ENCODE measurements at places on chromosomes 6 and 20.

- no peak for DNase-seq
Observed at GRCh38 chr20:51125780-51126179, 102.9 kb upstream of the KCNG1 start.

- no peak for DNase-seq
Observed at GRCh38 chr6:166570929-166571713, 15.4 kb downstream of the RAMACL start.

DNA sequence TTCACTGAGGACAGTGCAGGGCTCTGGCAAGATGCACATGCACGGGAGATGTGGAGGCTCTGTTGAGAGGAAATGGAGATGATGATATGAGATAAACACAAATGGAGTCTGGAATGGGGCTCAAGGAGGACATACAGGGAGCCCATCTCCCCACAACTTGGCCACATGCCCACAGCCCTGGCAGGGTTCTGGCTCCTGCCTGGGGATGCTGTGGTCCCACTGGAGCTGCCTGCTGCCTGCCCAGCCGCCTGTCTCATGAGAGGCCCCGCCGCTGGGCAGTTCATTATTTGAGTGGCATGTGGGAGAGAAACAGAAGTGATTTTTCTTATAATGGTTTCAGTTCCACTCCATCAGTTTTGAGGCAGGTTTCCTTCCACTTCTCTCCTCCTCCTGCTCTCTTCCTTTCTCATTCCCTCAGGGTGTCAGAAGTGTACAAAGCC, 133.6 kb upstream of the TRAF3IP2 start:
- DNase-seq: no peak

GRCh38 chr6:88512951-88513350, 346.8 kb upstream of the CNR1 start:
- DNase-seq: no peak

DNA sequence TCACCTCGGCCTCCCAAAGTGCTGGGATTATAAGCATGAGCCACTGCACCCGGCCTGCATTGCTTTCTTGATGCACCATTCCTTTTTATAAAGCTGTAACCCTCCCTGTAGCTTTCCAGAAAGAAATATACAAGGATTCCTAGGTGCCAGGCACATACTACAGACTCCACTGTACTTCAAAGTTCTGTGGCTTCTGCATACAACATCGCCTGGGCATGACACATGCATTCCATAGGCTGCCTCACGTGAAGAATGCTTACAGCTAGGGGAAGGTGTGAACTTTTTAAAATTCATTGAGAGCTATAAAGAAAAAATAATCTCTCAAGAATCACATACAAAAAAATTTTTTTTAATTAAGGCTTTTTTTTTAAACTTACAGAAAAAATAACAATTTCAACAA, 50.2 kb downstream of the TRAM2 start:
- DNase-seq: no peak

- DNase-seq: no peak
Observed at GRCh38 chr20:46973766-46974165, 79.1 kb downstream of the EYA2 start.

DNA sequence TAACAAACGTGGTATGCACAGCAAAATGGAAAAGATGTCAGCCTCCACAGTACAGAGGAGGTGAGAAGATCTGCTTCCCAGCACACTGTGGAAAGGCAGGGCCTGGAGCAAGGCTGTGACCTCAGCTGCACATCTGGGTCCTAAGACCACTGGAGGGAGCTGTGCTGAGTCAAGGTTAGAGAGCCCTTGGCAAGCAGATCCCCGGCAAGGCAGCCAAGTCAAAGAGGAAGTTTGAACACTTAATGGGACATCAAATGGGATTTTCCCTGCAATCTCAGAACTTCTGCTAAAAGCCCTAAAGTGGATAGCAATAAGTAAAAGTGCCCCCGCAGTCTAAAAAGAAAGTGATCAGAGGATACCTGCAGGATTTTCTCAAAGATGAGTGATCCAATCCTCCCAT, 39.5 kb downstream of the UNC5CL start:
- DNase-seq: peak; percentile 74

DNA sequence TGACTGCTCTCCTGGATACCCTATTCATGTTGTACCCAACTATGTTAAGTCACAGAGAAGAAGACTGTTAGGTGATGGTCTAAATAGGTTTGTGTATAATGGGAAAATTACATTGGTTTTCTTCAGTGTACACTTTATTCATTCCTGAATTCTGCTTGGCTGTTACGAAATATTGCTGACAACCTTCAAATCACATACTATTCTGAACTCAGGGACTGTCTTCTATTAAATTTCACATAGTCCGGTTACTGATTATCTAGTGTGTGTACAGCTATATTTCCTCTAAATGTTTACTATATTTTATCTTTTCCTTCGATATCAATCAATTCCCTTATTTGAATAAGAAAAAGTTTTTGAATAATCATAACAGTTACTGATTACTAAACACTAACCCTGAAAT, 1090.3 kb upstream of the CITED2 start:
- DNase-seq: no peak

DNA sequence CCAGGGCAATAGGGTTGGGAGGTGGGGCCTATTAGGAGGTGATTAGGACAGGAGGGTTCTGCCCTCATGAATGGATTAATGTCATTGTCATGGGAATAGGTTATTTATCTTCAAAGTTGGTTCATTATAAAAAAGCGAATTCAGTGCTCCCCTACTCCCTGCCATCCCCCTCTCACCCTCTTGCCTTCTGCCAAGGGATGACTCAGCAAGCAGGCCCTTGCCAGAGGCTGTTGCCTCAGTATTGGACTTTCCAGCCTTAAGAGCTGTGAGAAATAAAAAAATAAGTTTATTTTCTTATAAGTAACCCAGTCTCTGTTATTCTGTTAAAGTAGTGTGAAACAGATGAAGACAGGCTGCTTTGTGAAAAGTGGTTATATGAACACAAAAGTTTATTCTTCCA, 381.1 kb upstream of the ZFP64 start:
- peak; percentile 15 for DNase-seq

GRCh38 chr20:9185511-9185910, 116.6 kb downstream of the PLCB4 start:
- peak; percentile 48 for DNase-seq

GRCh38 chr6:154579485-154579884, 69.0 kb upstream of the CNKSR3 start:
- DNase-seq: peak; percentile 60

DNA sequence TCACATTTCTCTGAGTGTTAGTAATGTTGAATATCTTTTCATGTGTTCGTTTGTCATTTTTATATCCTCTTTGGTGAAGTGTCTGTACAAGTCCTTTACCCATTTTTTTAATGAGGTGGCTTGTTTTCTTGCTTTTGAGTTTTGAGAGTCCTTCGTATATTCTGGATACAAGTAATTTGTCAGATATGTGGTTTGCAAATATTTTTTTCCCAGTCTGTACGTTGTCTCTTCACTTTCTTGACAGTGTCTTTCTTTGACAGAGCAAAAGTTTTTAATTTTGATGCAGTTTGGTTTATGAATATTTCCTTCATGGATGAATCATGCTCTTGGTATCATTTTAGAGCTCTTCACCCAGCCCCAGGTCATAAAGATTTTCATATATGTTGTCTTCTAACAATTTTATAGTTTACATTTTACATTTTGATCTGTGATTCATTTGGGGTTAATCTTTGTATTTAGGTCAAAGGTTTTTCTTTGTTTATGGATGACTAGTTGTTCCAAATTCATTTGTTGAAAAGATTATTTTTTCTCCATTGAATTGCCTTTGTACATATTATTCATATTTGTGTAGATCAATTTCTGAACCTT, 152.5 kb downstream of the MRPL14 start:
- no peak for DNase-seq

DNA sequence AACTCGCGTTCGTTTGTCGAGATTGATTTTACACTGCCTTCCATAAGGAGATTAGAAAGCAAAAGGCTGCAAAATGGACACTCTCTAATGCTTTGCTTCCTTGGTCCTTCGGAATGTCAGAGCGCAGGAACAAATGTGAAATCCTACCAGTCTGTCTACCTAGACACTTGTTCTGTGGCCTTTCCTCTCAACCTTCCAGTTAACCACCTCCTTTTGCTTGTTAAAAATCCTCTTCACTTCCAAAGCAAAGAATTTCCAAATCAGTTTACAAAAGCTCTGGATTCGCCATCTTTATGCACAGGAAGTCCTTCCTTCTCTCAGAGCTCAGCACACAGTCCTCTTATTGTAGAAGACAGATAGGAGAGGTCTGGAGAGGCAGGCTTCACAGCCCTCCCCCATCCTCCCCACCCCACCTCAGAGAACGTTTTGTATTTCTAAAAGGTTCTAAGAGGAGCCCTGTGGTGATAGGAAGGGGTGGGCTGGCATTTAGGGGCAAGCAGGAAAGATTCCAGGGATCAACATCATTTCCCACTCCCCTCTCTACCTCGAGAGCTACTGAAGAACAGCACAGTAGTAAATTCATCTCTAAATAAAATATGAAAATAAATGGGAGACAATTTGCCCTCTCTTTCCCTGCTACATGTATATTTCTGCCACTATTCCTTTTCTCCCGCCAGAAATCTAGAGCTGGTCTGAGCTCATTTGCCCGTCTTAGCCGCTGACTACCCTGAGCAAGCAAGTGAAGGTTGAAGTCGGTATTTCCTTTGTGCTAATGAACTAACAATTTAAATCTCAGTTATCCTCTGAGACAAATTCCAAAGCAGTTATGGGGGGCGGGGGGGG, 18.9 kb downstream of the TFAP2A start:
- no peak for DNase-seq

DNA sequence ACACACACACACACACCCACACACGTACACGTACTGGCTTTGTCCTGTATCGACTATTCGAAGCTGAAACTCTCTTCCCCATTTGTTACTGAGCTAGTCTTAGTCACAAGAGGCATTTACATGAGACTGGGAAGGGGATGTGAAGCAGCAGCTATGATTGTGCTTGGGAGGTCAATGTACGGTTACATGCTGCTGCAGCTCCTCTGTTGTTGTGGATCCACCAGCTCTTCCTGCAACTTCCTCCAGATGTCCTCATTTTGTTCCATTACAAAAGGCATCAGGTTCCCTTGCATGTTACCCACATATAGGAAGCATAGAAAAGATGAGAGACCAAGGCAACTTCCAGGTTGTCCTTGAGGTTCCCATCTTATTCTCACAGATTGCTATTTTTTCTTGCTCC, 612.4 kb upstream of the IMPG1 start:
- DNase-seq: peak; percentile 6

GRCh38 chr20:1933465-1933870, 38.3 kb downstream of the SIRPA start:
- peak; percentile 88 for DNase-seq

- no peak for DNase-seq
Observed at GRCh38 chr6:6039946-6040509, 33.3 kb upstream of the NRN1 start.

- DNase-seq: no peak
Observed at GRCh38 chr6:81847866-81848265, 95.4 kb upstream of the TENT5A start.

DNA sequence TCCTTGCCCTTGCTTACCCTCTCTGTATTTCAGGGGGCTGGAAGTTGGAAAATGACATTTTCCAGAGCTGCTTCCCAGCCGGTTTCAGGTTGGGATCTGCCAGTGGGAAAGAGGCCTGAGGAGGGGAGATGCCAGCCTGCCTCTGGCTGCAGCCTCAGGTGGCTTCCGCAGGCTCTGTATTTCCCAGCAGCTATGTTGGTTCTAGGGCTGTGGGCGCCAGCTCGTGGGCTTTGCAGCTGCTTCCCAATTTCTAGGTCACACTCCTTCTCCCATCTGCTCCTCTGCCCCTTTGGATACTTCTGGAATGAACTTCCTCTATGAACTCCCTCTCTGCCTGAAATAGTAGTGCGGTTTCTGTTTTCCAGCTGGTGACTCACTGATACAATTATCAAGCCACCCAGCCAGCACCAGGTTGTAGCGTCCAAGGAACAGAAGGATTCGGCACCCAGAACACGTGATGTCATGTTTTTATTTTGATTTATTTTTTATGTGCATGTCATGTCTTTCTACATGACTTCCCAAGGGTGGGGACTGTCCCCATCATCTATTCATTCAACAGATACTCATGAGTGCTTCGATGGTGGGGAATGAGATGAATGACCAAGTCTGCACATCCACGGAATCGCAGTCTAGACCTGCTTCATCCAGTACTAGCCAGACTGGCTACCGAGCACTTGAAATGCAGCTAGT, 38.0 kb downstream of the TGM2 start:
- DNase-seq: peak; percentile 71

GRCh38 chr6:2948228-2949025, 22.9 kb downstream of the SERPINB6 start:
- no peak for DNase-seq

- no peak for DNase-seq
Observed at GRCh38 chr20:58579069-58579818, 64.0 kb upstream of the APCDD1L start.

DNA sequence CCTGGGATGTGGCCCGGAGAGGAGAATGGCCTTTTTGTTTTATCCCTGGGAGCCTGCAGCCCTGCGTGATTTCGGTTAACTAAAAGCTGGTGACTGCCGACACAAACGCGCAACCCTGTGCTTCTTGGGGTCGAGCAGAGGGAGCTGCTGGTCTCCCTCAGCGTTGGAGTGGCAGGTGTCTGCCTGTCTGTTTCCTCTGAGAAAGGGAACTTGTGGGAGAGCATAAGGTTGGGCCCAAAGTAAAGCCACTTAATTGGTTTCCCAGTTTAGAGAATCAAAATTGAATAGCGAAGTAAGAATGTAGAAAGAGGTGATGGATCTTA, 500 bp downstream of the LTV1 start:
- DNase-seq: peak; percentile 5

GRCh38 chr6:35439308-35439707, 12.8 kb upstream of the FANCE start:
- DNase-seq: no peak
